Stromal cell of bone marrow (primary cell): ENCODE measurements at places on chromosomes 6 and 20.

DNA sequence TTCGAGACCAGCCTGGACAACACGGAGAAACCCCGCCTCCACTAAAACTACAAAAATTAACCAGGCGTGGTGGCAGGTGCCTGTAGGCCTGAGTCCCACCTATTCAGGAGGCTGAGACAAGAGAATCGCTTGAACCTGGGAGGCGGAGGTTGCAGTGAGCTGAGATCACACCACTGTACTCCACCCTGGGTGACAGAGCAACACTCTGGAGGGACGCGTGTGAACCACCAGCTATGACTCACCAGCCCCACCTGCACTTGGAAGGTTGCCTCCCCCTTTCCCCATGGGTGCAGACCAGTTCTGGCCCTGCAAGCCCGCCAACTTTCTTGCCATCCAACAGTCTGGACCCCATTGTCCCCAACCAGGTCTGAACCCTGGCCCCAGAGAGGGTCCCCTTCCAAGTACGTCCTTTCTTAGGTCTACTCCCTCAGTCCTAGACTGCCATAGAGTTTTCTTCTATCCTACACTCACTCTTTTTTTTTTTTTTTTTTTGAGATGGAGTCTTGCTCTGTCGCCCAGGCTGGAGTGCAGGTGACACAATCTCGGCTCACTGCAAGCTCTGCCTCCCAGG lies 29.2 kb downstream of the ATP9A start:
- no peak for DNase-seq

- DNase-seq, result no peak
These were observed 36.1 kb downstream of the NKX2-4 start for GRCh38 chr20:21361266-21361665.

DNA sequence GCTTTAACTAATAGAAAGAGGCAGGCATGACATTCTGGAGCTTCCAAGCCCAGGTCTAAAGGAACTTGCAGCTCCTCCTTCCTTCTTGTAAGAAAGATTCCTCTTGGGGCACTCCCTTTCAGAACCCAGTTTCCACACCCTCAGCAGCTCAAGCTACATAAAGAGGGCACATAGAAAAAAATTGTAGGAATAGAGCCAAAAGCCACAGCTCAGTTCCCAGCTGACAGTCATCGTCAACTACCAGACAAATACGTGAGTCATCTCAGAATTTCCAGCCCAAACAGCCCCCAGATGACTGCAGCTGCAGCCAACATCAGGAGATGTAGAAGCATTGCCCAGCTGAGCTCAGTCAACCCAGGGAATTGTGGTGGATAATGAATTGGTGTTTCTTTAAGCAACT lies 349.8 kb upstream of the ARID1B start:
- peak; percentile 97 for DNase-seq

- DNase-seq, result no peak
These were observed 110.1 kb downstream of the GPR63 start for GRCh38 chr6:96727144-96727543.

DNA sequence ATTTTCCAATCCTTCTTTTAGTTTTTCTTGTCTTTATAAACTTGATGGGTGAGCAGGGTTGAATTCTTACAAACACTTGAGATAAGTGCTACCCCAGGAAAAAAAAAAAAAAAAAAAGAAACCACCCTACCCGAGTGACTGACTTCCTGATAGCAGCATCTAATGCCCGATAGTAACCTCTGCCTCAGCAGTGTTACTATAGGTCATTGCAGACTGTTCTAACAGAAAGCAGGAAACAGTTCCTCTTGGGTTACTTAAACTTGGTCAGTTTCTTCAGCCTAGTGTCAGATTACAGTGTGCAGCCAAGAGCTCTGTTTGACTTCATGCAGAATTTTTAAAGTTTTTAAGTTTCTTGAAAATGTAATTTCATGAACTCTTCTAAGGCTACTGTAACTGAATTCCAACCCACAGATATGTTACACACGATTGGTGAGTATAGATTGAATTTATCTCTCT lies 2.1 kb downstream of the MYLIP start:
- DNase-seq, result peak; percentile 71

DNA sequence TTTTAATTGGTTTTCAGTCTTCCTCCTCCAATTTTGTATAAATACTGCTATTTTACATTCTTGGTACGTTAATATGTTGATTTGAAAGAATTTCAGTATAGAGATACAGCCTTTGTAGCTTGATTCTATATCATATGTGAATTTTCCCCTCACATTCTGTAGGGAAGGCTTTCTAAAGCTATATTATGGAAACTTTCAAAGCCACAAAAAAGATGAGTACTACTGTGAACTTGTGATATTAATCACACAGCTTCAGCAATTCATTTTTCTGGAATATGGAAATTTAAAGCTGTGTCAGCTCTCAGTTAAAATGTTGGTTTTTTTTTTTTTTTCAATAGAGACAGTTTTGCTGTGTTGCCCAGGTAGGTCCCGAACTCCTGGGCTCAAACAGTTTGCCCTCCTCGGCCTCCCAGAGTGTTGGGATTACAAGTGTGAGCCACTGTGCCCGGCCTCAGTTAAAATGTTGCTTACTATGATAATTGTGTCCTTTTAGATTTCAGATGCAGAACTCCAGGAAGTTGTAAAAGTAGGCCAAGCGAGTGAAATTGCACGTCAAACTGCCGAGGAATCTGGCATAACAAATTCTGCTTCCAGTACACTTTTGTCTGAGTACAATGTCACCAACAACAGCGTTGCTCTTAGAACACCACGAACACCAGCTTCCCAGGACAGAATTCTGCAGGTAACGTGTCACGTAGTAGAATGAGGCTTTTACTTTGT lies 20.6 kb downstream of the CDC5L start:
- no peak for DNase-seq

- no peak for DNase-seq
These were observed 1.6 kb upstream of the OLIG3 start for GRCh38 chr6:137495703-137496336.

- no peak for DNase-seq
These were observed 83.7 kb upstream of the ARMC2 start for GRCh38 chr6:108764580-108764950.

DNA sequence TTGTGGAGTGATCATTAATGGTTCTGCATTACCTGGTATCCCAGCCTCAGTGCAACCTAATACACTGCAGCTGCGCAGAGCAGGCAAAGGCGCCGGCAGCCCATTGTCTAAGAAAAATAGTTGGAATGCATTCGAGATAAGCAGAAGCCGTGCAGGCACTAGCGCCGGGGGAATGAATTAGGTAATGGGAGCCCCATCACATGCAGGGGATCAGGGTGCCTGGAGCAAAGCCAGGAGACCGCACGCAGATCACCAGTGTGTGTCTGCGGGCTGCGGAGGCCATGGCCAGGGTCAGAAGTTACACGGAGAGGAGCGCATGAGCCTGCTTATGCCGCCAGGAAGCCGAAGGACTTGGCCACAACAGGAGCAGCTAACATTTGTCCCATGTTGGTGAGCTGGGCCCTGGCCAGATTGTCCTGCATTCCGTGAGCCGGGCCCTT lies 156.8 kb downstream of the DLL1 start:
- DNase-seq, result no peak

DNA sequence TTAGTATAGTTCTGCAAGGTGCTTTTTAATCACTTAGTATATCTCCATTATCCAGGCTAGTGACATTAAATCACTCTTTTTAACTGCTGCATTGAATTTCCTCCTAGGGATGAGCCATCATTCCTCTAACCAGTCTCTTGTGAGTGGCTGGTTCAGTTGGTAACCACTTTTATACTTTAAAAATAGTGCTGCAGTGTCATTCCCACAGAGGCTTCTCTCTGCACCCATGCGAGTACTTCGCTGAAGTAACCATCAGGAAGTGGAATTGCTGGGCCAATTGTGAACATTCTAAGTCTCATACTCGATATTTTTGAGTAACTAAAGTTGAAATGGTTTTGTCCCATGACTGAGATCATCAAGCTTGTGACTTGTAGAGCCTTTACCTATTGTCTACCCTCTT lies 2.1 kb downstream of the BTN3A2 start:
- no peak for DNase-seq

DNA sequence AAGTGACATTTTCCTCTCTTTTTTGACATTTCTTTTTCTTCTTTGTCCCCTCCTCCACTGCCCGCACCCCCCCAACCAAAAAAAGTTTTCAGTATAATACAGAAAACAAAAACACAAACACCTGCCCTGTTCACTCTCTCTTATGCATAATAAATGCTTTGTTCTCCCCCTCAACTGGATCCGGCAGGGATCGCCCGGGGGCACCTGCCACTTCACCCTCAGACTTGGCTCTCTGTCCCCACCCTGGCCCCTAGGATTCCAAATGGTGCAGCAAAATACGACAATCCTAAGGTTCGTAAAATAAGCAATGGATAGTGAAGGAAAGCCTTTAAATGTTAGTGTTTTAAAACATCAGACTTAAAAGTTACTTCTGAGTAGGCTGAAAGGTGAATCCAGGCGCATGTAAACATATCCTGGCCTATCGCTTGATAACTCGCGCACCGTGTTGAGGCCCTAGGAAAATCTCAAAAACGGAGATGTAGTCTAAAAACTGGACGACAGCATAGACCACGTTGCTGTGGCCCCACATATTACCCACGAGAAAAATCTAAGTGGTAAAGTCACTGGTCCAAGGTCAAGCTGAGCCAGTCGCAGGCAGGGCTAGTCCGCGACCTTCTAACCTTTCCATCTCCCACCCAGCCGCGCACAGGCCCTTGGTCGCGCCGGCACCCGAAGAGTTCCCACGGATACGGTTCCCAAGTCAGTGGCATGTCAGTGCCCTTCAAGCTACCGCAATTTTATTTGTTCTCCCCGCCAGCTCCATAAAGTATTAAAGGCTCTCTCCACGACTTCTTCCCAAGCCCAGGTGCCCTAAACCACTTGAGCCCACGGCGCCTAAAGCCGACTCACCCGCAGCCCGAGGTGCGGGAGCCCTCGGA lies 130.8 kb downstream of the OGFRL1 start:
- no peak for DNase-seq

DNA sequence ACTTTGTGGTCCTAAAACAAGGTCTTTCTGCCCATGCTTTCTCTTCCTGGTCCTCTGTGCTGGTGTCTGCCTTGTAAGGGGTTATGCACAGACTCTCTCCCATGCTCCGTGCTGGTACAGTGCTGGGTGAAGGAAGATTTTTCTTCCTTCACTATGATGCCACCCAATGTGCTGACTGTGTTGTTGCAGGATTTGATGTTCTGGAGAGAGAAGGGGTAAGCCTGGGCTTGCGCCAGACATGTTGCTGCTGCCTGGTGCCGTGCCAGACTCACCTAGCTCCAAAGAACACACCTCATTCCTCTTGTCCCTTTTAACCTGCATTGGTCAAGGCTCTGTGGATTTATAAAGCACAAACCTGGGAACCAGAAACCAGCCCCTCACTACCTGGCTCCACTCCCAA lies 28.4 kb upstream of the ARMH2 start:
- DNase-seq, result no peak

- peak; percentile 54 for DNase-seq
These were observed 66.1 kb upstream of the NOX3 start for GRCh38 chr6:155521719-155522118.

DNA sequence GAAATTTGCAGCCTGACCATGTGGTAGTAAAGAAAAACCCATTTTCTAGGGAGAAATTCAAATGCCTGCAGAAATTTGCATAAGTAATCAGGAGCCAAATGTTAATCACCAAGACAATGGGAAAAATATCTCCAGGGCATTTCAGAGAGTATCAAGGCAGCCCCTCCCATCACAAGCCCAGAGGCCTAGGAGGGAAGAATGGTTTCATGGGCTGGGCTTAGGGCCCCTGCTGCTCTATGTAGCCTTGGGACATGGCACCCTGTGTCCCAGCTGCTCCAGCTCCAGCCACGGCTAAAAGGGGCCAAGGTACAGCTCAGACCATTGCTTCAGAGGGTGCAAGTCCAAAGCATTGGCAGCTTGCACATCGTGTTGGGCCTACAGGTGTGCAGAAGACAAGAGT lies 117.2 kb upstream of the RALGAPA2 start:
- DNase-seq, result no peak

DNA sequence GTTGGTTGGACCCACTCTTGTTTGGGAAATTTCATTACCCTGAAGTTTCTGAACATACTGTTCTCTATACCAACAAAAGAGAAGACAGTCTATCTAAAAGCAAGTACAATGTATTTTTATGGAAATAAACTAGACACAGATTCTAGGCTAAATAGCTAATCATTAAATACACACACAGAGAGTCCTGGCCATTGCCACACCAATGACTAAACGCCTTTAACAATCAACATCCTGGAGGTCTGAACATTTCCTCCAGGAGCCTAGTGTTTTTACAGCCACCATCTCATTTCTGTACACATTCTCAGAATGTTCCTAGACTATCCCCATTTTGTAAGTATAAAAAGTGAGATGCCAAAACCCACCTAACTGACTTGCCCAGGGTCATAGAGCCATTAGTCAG lies 141.6 kb upstream of the RREB1 start:
- no peak for DNase-seq

GRCh38 chr6:71224011-71224410 lies 64.6 kb upstream of the OGFRL1 start:
- DNase-seq, result no peak

DNA sequence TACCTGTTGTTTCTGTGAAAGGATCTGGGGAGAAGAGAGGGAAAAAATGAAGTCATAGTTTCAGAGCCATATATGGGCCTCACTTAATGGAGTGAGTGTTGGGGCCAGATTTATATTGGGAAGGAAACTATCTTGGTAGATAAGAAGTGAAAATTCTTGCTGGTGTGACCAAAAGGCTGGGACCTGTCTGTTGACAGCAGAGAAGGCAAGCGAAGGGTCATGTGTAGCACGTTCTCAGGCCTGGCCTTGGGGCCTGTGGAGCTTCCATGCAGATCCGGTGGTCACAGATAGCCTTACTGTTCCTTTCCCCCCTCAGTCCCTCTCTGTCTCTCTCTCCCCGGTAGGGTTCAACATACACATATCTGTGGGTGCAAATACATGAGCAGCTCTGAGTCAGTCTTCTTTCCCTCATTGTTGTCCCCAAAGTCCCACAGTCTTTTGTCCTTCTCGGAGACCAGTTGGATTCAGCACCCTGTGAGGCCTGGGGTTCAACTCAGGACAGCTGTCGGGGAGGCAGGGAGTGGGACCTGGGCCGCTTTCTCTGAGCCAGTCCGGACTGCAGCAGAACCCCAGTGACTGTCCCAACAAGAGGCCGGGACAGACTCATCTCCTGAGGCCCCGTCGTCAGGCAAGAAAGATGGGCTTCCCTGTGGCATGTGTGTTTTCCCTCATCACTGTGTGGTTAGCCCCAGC lies 34.6 kb downstream of the PPP1R14C start:
- DNase-seq, result no peak

GRCh38 chr20:61891916-61892649 lies 173.6 kb downstream of the TAF4 start:
- DNase-seq, result no peak

- no peak for DNase-seq
These were observed 789 bp downstream of the CCND3 start for GRCh38 chr6:41940759-41941279.

GRCh38 chr6:21085211-21085610 lies 508.3 kb upstream of the SOX4 start:
- no peak for DNase-seq

GRCh38 chr6:9168669-9169068 lies 733.3 kb upstream of the SLC35B3 start:
- no peak for DNase-seq

GRCh38 chr20:53718142-53719021 lies 124.7 kb upstream of the ZNF217 start:
- DNase-seq, result no peak

- DNase-seq, result peak; percentile 4
These were observed 790.9 kb downstream of the TFAP2A start for GRCh38 chr6:9623985-9624384.

- DNase-seq, result no peak
These were observed 4.9 kb downstream of the SMPD2 start for GRCh38 chr6:109445382-109445781.
